ENCODE measurements at places on chromosomes 2 and 18. TPM values are rescaled to one million over a fixed set of nuclear protein-coding genes. Genes with fewer than 3 reads are reported as not detected.

Gene FOXI3
- not detected for total RNA-seq

DNA sequence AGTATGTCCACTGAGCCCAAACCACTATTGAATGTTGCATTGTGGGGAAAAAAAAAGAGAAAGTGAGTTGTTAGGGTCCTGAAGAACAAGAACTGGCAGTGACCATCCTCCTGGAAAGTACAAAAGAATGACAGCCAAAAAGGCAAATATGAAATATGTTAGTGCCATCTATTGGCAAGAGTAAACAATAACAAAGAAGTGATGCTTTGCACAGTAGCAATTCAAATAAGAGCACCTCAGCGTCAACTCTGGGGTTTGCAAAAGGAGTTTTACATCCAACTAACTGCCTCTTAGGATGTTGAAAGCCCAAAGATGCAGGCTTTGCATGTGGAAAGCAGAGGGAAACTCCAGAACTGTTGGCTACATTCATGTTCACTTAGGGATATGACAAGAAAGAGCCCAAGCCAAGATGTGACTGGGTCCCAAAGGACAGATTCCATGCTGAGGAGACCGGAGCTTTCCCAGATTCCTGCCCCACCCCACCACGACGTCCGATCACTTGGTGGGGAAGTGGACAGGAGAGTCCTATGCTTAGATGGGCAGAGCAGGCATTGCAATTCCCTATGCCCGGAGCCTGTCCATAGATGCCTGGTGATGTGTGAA, 15.6 kb downstream of the TRABD2A start:
- no peak for DNase-seq

DNA sequence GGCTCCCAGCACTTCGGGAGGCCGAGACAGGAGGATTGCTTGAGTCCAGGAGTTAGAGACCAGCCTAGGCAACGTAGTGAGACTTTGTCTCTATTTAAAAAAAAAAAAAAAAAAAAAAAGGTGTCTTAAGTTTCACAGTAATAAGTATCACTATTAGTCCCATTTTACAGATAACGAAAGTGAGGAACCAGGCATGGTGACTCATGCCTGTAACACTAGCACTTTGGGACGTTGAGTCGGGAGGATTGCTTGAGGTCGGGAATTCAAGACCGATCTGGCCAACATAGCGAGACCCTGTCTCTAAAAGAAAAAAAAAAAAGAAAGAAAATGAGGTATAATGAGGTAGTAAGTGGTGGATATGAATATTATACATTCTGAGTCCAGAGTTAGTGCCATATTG, 2.5 kb downstream of the KCNJ13 start:
- no peak for DNase-seq

GRCh38 chr2:32772638-32773447, 145.0 kb downstream of the TTC27 start:
- DNase-seq, result no peak

All from naive thymus-derived CD4-positive, alpha-beta T cell (primary cell).